ENCODE measurements at places on chromosomes 1 and 21.

DNA sequence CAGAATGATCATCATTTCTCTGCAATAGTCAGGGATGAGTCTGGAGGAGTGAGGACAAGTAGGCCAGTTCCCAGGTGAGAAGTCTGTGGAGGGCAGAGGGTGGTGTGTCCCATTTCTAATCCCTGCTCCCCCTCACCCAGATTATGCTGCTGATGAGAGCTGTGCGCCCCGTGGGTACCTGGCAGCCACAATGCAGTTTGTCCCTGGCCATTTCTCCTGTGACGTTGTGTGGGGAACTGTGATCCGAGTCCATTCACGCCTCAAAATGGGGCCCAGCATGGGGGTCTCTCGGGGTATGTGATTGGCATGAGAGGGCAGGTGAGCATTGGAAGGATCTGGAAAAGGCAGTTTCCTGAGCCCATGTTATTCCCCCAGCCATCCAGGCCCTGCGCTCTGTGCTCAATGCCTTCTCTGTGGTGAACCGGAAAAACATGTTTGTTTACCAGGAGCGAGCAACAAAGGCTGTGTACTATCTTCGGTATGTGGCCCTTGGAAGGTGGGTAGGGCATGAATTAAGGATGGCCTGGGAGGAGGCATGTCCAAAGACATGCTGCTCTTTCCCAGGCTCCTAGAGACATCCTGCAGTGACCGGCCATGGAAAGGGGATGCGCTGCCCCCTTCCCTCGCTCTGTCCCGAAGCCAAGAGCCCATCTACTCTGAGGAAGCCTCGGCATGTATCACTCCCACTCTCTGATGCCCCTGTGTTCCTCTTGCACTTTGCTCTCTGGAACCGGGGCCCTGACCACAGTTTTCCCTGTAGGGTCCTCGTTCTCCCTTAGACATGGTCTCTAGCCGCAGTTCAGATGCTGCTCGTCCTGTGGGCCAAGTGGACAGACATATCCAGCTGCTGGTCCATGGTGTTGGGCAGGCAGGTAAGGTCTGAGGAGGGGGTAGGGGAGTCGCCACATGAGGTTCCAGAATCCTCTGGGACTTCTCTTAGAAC lies 16.4 kb downstream of the HYI start:
- DNase-seq, result no peak

- DNase-seq, result no peak
Observed at GRCh38 chr1:15974855-15975254, 1.0 kb downstream of the ZBTB17 start.

DNA sequence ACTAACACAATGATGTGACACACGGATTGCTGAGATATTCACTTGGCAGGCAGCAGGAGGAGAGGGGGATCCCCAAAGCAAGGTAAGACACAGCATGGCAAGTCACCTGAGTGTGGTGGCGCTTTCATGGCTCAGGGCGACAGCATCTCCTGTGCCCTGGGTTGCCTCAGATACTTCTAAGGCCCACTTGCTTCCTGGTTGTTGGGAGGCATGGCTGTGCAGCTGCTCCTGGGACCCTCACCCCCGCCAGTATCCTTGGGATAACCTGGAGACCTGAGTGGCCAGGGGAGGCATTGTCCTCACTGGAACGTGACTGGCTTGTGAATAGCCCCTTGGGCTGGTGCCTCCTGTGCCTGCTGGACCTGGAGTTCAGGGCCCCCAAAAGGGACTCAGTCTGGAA lies 69.8 kb downstream of the STUM start:
- no peak for DNase-seq

DNA sequence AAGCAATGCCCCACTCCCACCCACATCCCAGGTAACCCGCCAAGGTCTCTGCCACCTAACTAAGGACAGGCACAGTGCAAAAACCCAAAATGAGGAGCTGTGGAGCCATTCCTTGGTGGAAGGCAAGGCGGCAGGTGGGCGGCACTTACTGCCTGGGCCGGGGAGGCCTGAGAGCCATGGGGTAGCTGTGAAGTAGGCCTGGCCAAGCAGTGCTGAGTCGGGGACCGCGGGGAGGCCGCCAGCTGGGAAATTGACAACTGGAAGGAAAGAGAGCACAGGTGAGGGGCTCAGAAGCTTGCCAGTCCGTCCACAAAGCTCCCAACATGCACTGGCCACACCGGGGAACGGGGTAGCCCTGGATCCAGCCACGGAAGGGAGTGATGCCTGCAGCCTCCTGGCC lies 85.3 kb downstream of the NPHP4 start:
- no peak for DNase-seq

DNA sequence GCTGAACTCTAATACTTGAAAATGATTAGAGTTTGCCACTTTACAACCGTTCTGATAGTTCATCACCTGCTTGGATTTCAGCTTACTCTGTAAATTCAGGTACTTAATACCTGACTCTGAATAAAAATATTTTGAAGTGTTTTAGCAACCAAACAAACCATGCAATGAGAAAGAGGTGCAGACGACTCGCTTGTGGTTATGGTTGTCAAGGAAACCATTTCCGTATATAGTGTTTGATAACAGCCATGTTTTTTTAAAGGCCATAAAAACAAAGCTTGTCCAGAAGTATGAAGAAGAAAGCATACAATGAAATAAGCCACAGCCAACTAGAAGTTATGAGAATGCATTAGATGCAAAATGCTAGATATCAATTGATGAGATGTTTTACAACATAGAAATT lies 167.2 kb upstream of the HMCN1 start:
- no peak for DNase-seq

DNA sequence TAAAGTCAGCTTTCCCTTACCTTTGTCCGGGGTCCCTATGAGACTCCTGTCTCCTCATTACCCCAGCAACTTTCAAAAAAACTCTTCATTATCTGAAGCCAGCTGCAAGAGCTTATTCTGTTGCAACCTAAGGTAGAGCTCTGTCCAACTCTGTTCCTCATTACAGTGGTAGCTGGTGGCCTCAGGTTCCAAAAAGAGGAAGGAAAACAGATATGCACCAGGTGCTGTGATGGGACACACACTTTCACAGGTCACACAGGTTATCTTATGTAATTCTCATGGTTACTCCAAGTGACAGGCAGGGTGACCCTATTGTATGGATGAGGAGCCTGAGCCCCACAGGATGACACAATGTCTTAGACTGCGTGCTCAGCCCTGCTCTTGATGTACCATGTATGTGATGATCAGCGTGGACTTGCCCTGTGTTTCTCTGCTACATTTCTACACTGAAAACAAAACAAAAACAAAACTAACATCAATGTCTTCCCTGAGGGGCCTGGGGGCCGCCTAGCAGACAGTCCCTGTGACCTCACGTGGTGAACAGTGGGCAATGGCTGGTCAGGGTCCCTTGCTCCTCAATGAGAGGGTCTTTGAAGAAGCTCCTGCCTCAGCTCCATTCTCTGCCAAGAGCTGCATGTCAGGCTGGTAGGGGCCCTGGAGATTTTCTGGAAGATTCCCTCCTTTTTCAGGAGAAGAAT lies 9.7 kb upstream of the TENT5C start:
- no peak for DNase-seq

GRCh38 chr1:211537253-211537652 lies 41.7 kb downstream of the SLC30A1 start:
- peak; percentile 72 for DNase-seq

DNA sequence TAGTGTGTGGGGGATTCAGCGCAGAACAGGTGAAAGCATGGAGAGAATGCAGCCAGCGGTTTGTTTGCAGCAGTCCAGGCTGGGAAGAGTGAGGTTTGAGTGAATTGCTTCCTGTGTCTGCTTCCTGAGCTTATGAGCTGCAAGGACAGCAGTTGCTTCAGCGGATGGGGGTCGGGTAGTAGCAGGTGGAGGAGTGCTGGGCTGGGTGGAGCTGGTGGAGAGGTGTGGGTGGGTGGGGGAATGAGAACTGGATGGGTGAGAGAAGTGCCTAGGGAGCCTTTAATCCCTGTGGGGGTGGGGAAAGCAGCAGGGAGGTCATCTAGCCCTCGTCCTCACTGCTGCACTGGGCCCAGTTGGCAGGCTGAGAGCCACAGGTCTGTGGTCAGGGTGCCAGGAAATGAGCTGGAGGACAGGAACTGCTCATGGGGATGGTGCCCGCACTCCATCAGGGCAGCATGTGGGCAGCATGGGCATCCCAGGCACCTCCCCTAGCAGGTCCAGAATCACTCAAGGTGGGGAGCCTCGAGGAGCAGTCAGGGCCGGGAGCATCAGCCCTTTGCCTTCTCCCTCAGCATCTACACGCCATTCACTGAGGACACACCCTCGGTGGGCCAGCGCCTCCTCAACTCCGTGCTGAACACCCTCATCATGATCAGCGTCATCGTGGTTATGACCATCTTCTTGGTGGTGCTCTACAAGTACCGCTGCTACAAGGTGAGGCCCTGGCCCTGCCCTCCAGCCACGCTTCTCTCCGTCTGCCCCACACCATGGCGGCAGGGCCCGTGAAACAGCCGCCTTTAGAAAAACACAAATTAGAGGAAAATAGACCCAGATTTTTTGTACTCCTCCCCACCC lies 14.8 kb downstream of the PSEN2 start:
- DNase-seq, result no peak

GRCh38 chr1:9874412-9874811 lies 35.7 kb downstream of the CTNNBIP1 start:
- no peak for DNase-seq

GRCh38 chr1:201009962-201010645 lies 13.4 kb downstream of the KIF21B start:
- no peak for DNase-seq

- DNase-seq, result peak; percentile 51
Observed at GRCh38 chr1:27015260-27015659, 2.6 kb upstream of the TENT5B start.

GRCh38 chr1:86151427-86151826 lies 5.1 kb downstream of the COL24A1 start:
- DNase-seq, result no peak

DNA sequence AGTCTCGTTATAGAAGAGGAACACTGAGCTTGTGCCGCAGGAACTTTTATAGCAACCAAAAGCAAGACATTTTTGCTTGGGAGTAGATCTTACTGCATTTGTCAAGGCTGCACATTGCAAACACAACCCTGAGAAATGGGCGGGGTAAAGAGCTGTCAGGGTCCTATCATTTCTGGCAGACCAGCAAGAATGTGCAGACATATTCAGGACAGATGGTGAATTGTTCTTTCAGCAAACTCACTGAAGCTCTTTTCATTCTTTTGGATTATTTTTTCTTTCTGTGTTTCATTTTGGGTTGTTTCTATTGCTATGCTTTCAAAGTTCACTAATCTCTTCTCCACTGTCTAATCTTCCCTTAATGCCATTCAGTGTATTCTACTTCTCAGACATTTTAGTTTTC lies 5.1 kb upstream of the ACTN2 start:
- DNase-seq, result no peak

DNA sequence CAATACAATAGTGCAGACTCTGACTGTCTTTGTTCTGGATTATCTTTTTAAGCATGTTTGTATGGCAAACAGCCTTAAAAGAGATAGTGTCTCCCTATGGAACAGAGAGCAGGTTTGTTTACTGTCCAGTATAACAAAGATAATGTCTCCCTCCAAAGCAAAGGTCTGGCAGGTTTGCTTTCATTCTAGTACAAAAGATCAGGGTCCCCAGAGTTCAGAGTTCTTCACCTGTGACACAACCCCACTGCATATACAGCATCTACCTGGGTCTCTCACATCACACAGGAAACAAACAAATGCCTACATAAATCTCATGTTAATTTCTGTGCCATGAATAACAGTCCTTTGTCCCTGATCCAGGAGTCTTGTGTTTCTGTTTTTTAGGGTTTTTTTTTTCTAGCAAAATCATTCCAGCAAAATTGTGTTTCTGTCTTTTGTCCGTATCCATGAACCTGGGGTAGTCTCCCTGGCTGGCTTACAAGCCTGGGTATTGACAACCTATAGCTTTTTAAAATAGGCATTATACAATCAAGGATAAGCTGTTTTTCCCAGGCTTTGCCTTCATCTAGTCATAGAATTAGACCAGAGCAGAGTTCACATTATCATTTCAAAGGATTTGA lies 89.4 kb upstream of the PTBP2 start:
- no peak for DNase-seq

DNA sequence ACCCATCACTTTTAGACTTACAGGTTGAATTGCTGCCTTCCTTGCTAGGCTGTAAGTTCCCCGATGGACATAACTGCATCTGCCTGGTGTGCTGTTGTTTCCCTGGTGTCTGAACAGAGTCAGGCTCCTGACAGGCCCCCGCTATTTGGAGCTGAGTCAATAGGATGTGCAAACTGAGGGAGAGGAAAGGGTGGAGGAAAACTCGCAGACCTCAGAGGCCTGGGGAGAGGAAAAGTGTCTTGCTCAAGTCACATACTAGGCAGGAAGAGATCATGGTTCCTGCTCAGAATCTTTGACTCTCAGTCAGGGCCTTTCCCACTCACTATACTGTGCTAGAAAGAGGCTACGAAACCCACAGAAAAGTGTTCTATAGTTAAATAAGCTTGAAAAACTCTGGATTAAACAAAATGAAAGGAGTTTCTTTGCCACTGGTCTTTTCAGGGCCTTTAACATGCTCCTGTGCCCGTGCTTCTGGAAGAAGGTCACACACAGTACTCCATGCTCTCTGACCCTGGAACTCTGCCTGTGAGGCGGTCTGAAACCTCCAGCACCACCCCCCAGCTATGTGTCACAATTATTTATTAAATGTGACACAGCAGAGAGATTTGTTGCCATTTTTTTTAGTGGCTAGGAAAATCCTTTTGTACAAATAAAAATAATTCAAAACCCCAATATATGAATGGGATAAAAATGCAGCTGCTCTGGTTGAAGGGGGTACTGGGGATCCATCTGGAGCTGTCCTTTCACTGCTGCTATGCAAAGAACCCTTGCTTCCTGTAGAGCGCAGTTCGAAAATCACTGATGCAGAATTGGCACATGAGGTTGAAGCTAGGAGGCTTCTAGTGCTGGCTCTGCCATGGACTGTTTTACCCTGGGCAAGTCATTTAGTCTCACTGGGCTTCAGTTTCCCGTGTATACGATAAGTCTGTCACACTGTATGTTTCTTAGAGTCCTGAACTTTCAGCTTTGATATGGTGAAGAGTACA lies 20.1 kb upstream of the CDCP2 start:
- DNase-seq, result no peak

GRCh38 chr1:245810181-245810769 lies 655.5 kb downstream of the KIF26B start:
- DNase-seq, result no peak

GRCh38 chr21:42653231-42654061 lies at the start of gene PDE9A:
PDE9A (plus strand) TSS chr21:42653621; CDS start chr21:42653815, 194 bp downstream.
- DNase-seq, result peak; percentile 79

GRCh38 chr1:177432897-177433296 lies 262.1 kb downstream of the BRINP2 start:
- DNase-seq, result no peak

DNA sequence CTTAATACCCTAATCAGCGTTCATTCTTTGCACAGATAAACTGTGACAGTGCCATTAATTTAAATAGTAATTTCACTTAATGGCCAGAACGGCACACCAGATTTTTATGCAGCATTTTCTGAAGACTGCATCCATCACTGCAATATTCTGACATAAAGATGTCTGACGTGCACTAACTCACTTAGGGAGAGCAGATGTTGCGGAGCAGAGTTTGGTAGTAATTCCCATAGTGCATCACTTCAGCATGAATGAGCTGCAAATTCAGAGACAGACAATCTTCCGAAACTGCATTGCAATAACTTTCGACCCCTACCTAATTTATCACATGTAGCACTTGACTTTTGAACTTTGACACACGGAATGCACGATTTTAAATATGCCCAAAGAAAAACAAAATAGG lies 225.3 kb downstream of the KCTD3 start:
- DNase-seq, result no peak

- DNase-seq, result no peak
Observed at GRCh38 chr1:9823693-9823942, 147 bp downstream of the CLSTN1 start.

All from K562 (cell line).